Kasumi-1 (cell line): ENCODE measurements at places on chromosomes 7 and 10.

- no peak for DNase-seq
Measured at GRCh38 chr10:14074062-14074884, 256.5 kb downstream of the FRMD4A start.

DNA sequence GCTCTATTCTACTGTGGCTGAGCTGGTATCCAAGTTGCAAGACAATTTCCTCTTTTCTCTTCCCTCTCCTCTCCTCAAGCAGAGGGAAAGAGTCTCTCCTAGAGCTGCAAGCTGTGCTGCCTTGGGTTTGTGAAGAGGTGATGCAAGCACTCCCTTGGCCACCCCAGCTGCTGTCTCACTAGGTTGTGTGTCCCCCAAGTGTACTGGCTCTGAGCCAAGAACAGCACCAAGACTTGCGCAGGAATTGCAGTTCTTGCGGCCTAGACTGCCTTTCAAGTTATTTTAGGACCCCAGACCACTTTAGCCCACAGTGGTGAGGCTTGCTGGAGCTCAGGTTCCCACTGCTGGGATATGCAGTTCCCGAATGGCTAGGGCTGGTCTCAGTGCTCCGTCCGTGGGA, 411.6 kb downstream of the DPP6 start:
- DNase-seq, result no peak

- DNase-seq, result no peak
Measured at GRCh38 chr10:30074933-30075332, 15.5 kb upstream of the JCAD start.

- DNase-seq, result peak; percentile 98
Measured at GRCh38 chr10:132223156-132223590, 36.4 kb downstream of the DPYSL4 start.

DNA sequence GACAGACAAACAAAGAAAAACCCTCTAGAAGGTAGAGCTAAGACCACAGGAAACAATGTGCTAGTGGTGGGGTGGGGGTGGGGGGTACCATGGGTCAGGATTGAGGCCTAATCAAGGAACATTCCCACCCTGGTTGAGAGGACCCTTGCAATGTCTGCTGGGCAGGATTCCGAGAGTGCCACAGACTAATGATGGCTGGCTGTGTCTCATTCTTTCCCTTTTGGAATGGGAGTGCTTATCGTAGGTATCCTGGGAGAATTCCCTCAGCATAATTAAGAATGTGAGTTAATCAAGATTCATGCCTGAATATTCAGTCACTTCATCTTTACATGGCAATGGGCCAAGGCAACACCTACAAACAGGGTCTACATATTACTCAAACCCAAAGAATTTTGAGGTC, 14.7 kb upstream of the MTPN start:
- no peak for DNase-seq

DNA sequence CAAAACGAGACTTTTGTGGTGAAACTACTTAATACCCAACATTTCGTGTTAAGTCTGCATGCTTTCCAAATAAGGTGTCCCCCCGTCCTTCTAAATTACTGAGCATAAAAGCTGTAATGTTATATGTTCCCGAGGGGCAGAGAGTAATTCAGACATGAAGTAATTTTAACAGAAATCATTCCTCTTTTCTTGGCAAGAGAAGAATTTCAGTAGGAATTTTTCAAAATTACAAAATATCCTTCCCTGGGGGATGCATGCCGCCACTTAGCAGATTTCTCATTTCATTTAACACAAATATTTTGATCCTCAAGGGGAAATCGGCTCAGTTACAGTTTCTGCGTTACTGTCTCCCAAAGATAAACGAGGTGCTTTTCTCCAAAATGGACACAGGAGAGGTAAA, 213.2 kb upstream of the RHOBTB1 start:
- no peak for DNase-seq
